ENCODE measurements at places on chromosomes 4 and X. TPM values are rescaled to one million over a fixed set of nuclear protein-coding genes. Genes with fewer than 3 reads are reported as not detected.
A peak's percentile ranks its signal among the peaks of the same experiment; 100 is the strongest.

GRCh38 chr4:48078862-48079655 is 55.0 kb downstream of the TXK start:
- no peak for DNase-seq

DNA sequence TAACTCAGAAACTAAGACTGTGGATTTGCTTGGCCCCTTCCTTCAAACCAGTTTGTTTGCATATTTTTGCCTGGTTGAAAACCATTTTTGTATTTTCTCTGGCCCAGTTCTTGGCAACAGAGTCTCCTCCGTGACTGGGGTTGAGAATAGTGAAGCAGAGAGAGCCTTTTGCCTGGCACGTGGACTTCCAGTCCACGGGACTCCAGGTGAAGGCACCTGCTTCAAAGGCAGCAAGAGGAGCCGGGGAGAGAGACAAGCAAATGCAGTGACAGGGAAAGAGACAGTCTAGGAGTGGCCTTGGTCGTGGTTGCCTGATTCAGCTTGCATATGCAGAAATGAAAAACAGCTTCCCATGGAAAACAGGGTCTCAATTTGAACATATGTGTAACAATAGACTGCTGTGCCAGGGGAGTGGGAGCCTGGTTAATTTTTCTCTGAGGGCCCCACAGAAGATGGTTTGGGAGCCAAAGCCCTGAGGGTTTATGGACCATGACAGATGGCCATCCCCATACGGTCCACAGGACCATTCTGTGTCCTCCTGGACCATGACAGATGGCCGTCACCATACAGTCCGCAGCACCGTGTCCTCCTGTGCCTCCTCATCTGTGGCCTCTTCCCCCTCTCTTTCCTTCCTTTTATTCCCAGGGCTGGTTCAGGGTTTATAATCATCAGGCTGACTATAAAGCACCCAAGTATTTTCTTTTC is 272.2 kb upstream of the RASGEF1B start:
- no peak for DNase-seq

The GPRASP2 gene
- 22.7 TPM for polyA plus RNA-seq

GRCh38 chr4:87219632-87220093 is 755 bp downstream of the KLHL8 start:
- DNase-seq, result peak; percentile 75

The FAM47E gene
- 1.1 TPM for polyA plus RNA-seq

DNA sequence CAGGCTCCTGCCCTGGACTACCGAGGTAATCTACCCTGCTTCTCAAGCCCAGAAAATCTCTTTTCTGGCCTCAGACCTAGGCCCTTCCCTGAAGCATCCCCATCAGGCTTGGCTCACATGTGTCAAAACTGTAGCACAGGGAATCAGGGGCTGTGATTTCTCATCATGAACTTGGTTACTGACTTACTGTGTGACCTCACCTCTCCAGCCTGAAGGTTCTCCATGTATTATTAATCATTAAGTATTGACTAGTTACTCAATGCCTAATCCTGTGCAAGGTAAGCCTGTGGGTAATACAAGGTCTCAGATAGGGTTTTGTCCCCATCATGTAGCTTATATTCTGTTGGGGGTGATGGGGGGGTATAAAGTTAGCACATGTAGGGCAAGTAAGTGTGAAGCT is 6.8 kb downstream of the SRPX2 start:
- DNase-seq, result no peak

The C1QTNF7 gene
- 9.9 TPM for polyA plus RNA-seq

The CXCL10 gene
- polyA plus RNA-seq, result 0.46 TPM

The DGKK gene
- polyA plus RNA-seq, result 0.03 TPM

The USP26 gene
- not detected for polyA plus RNA-seq

DNA sequence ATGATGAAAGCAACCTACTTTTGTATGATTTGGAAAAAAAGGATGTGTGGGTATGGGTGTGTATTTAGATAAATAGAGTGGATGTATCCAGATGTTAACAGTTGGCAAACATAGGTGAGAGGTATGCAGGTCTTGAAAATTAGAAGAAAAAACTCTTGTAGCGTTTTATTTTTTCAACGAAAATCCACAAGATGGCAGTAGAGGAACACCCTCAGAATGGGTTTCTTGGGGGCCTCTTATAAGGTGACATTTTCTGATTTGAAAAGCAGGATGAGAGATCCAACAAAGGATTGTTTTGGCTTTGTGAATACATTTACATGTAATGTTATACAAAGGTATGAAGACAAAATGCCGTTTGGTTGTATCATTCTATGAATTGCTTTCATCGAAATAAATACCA is 68.3 kb downstream of the FMR1NB start:
- DNase-seq, result peak; percentile 44

DNA sequence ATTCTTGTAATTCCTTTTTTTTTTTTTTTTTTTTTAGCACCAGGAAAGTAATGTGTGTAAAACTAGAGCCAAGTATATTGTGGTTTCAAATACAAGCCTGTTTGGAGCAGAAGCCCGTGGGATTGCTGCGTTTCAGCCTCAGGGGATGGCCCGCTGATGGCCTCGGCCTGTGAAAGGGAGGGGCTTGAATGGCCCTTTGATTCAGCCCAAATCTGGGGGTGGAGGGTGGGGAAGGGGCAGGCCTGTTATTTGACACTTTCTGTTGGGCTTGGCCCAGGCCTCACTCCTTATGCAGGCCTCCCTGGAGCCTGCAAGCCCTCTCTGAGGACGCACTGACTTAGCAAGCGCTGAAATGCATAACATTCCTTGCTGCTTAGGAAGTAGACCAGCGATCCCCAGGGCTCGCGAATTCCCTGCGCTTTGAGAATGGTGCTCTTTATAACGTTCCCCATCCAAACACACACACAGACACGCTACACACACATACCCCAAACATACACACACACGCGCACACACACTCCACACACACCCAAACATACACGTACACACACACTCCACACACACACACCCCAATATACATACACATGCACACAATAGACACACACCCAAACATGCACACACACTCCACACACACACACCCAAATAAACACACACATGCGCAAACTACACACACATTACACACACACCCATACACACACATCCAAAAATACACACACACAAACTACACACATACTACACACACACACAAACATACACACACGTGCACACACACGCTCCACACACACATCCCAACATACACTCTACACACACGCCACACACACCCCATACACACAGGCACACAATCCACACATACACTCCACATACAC is 29.6 kb downstream of the TLR10 start:
- DNase-seq, result peak; percentile 96

GRCh38 chrX:109172091-109172602 is 309.7 kb downstream of the GUCY2F start:
- no peak for DNase-seq

DNA sequence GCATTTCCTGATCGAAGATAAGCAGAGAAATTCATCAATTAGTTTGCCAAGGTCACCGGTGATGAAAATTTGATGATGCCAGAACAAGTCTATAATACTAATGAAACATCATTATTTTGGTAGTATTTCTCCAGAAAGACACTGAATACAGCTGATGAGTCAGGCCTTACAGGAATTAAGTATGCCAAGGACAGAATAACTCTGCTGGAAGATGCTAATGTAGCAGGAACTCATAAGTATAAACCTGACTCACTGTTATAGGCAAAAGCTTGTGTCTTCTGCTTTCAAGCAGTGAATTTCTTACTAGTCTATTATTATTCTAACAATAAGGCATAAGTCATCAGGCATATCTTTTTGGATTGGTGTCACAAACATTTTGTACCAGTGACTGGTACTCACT is 1825.1 kb upstream of the IGFBP7 start:
- DNase-seq, result no peak

- no peak for DNase-seq
Measured at GRCh38 chr4:176404621-176405020, 84.9 kb downstream of the SPCS3 start.

- DNase-seq, result no peak
Measured at GRCh38 chr4:104451573-104451972, 43.1 kb downstream of the CXXC4 start.

The TSPAN7 gene
- 142 TPM for polyA plus RNA-seq

DNA sequence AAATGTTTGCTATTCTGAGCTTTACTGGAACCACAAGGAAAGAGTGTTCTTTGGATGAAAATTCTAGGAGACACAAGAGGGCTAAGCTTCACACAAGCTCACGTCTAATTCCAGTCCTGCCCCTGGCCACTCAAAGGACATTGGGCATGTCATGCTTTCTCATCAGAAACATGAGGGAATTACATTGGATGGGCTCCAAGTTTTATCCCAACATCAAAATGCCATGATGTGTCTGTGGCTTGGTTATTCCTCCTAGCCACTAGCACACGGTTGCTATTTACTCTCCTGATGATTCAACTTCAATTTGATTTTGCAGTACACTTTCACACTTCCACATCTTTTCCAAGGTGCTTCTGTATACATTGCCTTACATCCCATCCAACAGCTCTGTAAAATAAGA is 149.6 kb upstream of the FAM9B start:
- DNase-seq, result no peak

The UBA1 gene
- 142 TPM for polyA plus RNA-seq

- peak; percentile 95 for DNase-seq
Measured at GRCh38 chr4:184763150-184763780, 29.4 kb upstream of the CENPU start.

- no peak for DNase-seq
Measured at GRCh38 chrX:146409528-146409927, 400.0 kb upstream of the CXorf51B start.

- DNase-seq, result no peak
Measured at GRCh38 chr4:25313201-25313895, 774 bp downstream of the ZCCHC4 start.

The PNMA3 gene
- polyA plus RNA-seq, result 1.9 TPM

GRCh38 chrX:42751573-42751972 is 26.4 kb downstream of the PPP1R2C start:
- DNase-seq, result no peak

- DNase-seq, result peak; percentile 26
Measured at GRCh38 chr4:136861091-136861490, 671.2 kb downstream of the PCDH18 start.

DNA sequence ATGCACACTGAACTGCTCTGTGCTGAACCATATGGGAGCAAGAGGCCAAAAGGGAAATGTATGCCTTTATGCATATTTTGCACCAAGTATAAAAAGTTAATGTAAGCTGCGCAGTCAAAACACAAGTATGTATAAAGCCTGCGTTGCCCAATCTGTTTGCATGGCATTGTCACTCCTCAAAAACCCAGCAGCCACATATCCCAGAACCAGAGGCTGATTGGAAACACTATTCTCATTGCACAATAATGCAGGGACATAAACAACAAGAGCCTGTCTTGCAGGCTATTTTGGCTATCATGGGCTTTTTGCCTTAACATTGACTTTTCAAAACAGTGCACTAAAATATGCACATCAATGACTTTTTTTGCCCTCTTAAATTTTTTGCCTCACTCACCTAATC is 5.1 kb upstream of the ASB9 start:
- no peak for DNase-seq

GRCh38 chr4:136524039-136524438 is 1008.3 kb downstream of the PCDH18 start:
- DNase-seq, result no peak

The LUZP4 gene
- not detected for polyA plus RNA-seq

DNA sequence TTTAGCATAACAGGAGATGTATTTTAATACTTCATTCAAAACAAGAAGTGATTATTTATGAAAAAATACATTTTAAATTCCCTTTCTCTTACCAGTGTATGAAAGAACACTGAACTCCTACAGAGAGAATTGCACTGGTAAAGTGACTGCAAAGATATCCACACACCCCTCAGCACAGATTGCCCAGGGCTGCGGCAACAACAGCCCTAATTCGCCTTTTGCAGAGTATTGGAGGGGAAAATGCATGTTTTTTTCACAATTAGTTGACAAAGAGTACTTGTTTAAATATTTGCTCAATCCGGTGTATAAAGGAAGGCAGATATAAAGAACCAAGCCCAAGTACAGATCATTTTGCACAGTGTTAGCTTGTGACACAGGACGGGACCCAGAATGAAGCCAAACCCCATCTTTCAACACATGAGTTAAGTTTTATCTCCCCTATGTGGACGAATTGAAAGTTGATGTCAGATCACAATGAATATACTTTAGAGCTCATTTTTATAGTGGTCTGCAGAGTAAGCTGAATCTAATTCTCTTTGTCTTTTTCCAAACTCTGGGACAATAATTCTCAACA is 551.4 kb upstream of the IGFBP7 start:
- DNase-seq, result no peak

DNA sequence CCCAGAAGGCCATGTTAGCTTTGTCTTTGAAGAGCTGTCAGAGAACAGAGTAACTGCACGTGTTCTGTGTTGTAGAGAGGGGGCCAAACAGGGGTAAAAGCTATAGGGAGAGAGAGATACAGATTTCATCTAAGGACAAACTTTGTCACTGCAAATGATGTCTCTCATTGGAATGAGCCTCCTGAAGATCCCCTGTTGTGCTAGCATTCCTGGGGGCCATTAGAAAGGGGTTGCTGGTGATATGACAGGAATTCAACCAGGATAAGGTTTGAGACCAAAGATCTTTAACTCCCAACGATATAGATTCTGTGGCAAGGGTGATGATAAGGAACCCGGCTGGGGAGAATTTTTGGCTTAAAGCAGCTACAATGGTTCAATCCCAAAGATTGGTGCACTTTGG is 16.8 kb downstream of the MID1 start:
- DNase-seq, result no peak

DNA sequence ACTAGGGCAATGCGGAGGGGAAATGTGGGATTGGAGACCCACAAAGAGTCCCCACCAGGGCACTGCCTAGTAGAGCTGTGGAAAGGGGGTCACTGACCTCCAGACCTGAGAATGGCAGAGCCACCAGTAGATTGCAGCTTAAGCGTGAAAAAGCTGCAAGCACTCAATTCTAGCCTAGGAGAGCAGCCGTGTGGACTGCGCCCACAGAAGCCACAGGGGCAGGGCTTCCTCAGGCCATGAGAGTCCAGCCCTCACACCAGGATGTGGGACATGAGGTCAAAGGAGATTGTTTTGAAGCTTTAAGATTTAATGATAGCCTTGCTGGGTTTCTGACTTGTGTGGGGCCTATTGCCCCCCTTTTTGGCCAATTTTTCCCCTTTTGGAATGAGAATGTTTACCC is 379.0 kb downstream of the INPP4B start:
- no peak for DNase-seq

The DCAF8L2 gene
- polyA plus RNA-seq, result not detected

The AWAT2 gene
- 0.07 TPM for polyA plus RNA-seq

- no peak for DNase-seq
Measured at GRCh38 chrX:24550166-24550565, 85.1 kb downstream of the PDK3 start.

DNA sequence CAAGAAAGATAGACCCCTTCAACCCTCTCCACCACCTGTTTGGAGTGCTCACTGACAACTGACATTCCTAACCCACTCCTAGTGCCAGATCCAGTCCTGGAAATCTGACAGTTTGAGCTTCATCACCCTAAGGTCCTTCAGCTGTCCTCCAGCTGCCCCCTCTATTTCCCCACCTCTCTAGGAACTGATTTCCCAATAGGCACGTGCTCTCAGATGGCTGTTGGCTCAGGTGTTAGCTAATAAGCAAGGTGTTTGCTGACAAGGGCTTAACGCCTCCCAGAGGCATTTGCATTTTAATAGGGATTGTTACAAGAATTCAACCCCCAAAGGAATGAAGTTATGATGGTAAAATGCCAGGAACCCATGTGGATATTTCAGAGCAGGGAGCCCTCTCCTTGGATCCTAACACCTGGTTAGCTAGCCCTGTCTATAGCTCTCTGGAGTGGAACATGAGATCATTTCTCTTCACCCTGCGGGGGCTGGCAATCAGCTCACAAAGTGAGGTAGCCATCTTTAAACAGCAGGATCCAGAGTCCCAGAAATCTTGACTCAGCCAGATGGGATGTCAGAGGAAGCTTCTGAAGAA is 348.5 kb upstream of the SFRP2 start:
- DNase-seq, result no peak
